ENCODE measurements at places on chromosomes 4 and X.

DNA sequence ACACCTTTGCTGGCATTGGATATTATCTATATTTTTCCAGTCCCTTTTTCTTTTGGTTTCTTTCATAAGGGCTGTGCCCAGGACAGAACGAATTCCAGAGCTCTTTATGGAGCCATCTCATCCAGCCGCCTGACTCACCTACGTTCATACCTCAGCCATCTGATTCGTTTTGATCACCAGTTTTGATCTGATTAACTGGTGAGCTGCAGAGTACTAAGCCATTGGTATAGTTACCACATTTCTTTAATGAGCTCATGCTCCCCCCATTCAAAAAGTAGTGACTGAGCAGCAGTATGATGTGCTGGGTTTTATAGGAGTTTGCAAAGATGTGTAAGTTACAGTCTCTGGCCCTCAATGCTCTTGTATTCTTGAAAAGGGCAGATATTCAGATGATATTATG, 43.0 kb upstream of the CDKN2AIP start:
- no peak for DNase-seq

DNA sequence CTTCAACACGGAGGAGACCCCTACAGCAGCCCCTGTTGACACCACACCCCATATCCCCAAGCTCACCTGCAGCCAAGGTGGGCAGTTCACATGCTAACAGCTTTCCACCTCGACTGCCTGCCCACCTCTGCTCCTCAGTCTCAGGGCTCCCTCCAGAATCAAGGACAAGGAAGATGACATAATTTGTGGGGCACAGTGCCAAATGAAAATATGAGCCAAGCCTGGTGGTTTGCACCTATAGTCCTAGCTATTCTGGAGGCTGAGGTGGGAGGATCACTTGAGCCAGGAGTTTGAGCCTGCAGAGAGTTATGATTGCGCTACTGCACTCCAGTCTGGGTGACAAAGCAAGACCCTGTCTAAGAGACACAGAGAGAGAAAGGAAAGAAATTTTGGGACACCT, 516.3 kb downstream of the BCOR start:
- no peak for DNase-seq

- DNase-seq, result no peak
Observed at GRCh38 chrX:119489212-119490074, 21.2 kb downstream of the SLC25A5 start.

GRCh38 chrX:13102636-13103035, 58.2 kb upstream of the FAM9C start:
- no peak for DNase-seq

All from K562 (cell line).